ENCODE measurements at places on chromosomes 2 and 18.
A peak's percentile ranks its signal among the peaks of the same experiment; 100 is the strongest.

DNA sequence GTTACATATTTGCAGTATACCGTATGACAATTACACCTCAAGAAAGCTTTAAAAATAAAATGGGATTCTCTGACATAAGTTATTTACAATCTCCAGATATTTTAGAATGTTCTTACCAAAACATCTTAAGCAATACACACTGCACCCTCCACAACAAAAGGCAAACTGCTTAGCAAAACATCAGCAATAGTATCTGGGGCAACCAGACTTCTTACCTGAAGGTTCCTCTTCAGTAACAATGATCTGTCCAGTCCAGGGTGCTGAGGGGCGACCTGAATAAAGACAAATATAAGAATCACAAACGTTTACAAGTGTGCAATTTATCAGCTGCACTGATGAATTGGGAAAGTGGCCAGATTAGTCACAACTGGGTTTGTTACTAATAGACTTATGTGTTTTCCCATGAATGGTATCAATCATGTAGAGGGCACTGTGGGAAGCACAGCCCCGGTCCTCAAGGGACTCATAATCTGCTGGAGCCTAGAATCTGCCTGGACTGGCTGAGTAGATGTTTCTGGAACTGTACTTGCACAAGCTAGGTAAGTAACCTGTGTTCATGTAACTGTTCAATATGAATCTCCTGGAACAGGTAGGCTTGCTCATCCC is 70.7 kb downstream of the MYOM1 start:
- DNase-seq = peak; percentile 53

DNA sequence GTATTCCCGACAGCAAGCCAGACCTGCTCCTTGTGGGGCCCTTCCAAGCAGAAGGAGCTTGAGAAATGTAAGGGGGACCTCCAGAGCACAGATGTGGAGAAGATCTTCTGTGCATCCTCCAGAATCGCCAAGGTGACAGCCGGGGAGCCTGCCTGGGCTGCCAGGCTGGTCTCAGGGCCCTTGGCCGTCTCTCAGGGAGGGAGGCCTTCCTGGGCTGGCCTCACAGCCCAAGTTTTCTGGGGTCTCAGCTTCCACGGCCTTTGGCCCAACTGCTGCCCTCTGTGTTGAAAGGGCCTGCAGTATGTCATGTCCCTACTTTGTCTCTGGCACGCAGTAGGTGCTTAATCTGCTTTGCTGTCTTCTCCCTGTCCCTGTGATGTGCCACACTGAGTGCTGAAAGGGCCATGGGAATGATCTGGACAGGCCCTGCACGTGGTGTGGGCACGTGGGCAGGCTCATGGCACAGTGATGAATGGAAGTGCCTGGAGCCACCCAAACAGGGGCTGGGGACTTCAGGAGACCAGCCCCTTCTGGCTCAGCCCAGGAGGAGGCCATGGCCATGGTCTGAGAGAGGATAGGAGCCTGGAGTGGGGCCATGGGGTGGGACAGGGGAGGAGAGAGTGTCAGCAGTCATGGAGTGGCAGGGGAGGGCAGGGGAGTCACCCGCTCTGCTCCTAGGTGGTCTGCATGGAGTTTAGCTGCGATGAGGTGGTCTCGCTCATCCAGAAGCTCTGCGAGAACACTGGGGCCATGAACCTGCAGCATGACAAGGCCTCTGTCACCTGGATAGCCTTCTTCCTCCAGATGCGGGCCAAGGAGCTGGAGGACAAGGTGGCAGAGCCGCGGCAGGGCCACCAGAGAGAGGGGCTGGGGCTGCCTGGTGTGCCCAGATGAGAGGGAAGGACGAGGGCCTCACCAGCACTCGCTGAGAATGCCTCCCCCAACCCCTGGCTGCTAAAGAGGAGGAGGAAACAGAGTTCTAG is 35.4 kb downstream of the HJURP start:
- no peak for DNase-seq

GRCh38 chr2:161578998-161579397 is 45.2 kb upstream of the SLC4A10 start:
- DNase-seq = no peak

GRCh38 chr2:216235896-216236295 is 126.7 kb downstream of the XRCC5 start:
- no peak for DNase-seq

- DNase-seq = no peak
These were observed 228.6 kb upstream of the PXDN start for GRCh38 chr2:1972948-1973347.

- no peak for DNase-seq
These were observed 118.5 kb upstream of the CD302 start for GRCh38 chr2:159916511-159916910.

DNA sequence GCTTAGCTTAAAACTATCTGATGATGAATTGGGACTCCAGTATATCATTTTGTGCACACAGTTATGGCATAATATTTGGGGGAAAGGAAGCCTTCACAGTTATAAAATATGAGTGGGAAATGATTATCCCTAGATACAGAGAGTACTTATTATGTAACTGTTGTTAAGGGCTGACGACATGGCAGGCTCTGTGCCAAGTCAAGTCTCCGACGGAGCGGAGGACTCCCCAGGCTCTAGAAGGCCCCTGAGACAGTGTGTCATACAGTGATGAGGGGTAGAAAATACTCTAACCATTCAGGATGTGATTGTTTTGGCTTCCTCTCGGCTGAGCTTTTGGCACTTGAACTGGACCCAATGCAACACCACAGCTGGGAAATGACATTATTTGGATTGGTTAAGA is 211.8 kb downstream of the SLC8A1 start:
- peak; percentile 74 for DNase-seq

DNA sequence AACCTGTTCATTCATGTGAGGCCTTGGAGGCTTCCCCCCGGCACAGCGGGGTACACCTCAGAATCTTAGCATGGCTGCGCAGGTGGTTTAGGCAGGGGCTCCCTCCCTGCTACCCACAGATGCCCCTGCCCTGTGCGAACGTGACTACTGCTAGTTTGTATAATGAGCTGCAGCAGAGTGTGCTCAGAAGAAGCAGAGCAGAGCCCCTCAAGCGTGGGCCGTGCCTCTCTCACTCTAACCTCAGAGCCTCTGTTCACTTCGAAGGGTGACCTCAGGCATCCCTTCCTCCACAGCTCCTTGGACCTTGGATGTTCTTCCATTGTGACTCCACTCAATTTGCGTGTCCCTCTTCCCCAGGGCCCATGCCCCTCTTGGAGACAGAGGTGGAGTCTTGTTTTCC is 161.6 kb downstream of the CTIF start:
- no peak for DNase-seq

GRCh38 chr18:8424917-8425725 is 184.1 kb upstream of the RAB12 start:
- peak; percentile 76 for DNase-seq

- DNase-seq = no peak
These were observed 364.9 kb upstream of the TMEFF2 start for GRCh38 chr2:192559587-192559986.

DNA sequence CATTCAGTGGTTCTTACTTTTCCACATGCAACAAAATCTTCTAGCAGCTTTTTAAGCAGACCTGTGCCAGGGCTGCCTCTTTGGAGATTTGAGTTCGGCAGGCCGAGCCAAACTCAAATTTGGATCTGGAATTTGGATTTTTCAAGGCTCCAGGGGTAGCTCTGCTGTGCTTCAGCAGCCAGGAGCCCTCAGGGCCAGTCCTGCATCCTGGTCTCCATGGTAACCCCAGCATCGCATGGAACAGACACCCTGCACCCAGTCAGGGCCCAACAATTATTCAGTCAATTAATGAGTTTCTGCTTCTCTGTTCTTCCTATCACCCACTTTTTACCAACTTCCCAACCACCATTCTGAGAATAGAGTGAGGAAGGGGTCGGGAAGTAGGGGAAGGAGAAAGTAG is 30.0 kb downstream of the EN1 start:
- no peak for DNase-seq

- peak; percentile 47 for DNase-seq
These were observed 39.2 kb downstream of the MREG start for GRCh38 chr2:215973954-215974699.

- no peak for DNase-seq
These were observed 63.7 kb downstream of the IL1R2 start for GRCh38 chr2:102055346-102055990.

GRCh38 chr2:136134126-136134525 is 16.2 kb upstream of the CXCR4 start:
- no peak for DNase-seq

DNA sequence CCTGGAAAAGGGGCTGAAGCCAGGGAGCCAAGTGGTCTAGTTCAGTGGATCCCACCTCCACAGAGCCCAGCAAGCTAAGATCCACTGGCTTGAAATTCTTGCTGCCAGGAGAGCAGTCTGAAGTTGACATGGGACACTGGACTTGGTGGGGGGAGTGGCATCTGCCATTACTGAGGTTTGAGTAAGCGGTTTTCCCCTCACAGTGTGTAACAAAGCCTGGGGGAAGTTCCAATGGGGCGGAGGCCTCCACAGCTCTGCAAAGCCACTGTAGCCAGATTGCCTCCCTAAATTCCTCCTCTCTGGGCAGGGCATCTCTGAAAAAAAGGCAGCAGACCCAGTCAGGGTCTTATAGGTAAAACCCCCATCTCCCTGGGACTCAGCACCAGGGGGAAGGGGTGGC is 144.4 kb downstream of the PTPRM start:
- no peak for DNase-seq

DNA sequence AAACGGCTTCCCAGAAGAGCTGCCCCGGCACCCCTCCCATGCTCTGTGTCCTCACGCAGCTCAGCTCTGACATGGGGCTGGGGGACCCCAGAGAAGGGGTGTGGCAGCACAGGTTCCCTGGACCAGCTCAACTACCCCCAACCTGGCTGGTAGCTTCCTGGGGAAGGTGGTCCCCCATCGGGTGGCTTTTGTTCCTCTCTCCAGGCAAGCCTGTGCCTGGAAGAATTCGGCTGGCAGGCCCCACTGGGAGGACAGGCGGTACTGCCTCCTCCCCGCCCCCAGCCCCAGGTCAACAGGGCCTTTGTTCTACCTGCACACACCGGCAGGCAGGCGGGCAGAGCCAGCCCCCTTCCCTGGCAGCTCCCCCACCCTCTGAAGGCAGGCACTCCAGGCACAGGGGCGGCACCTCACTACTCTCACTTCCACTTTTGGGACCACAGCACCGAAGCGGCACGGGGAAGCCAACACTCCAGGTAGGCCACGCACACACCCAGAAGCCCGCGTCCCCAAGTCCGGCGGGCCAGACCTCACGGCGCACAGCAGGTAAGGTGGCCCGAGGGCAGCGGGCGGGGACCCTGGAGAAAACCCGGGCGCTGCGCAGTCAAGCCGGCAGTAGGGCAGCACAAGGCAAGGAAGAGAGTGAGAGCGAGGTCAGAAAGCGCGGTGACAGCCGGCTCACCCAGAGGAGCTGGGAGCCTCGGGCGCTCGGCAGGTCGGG is 1.3 kb downstream of the HS6ST1 start:
- DNase-seq = no peak

DNA sequence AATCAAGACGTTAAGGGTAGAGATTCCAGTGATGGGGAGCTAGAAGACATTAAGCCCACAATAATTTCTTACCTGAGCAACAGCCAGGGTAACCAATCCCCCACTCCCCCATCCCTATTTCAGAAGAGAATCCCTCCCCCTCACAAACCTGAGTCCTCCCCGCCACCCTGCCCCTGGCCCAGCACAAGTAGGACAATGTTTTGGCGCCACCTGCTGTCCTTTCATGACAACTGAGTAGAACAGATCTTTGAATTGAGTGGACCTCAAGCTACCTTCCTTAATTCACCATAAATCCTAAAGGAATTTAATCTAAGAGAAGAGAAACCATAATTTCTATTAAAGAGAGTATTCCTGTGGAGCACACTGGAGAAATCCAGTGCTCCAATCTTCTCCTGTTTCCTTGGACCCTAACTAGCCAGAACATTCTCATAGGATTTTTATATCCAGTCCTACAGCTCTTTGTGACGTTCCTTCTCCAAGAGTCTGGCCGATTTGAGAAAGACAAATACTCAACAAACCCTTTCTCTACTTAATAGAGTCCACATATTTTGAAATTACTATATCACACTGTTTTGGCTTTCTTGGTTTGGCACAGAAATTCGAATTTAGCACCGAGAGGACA is 41.1 kb downstream of the NHEJ1 start:
- DNase-seq = peak; percentile 42

GRCh38 chr2:67612576-67613042 is 215.5 kb downstream of the ETAA1 start:
- peak; percentile 53 for DNase-seq

GRCh38 chr18:55637204-55637603 is 49.2 kb upstream of the TCF4 start:
- no peak for DNase-seq

GRCh38 chr2:126620302-126620701 is 35.7 kb upstream of the GYPC start:
- no peak for DNase-seq

DNA sequence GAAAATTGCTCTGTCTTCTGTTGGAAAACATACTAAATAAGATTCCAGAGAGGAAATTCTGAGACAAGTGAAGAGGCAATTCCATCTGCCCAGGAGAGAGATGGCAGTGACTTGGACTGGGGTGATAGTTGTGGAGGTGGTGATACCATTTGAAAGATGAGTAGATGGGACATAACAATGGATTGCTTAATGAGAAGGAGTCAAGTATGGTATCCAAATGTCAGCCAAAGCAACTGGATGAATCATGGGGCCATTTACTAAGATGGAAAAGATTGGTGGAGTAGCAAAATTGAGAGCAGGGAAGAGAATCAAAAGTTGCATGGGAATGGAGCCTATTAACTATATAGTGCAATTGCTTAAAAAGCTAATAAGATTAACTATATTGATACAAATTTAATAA is 222.1 kb downstream of the ETAA1 start:
- no peak for DNase-seq

DNA sequence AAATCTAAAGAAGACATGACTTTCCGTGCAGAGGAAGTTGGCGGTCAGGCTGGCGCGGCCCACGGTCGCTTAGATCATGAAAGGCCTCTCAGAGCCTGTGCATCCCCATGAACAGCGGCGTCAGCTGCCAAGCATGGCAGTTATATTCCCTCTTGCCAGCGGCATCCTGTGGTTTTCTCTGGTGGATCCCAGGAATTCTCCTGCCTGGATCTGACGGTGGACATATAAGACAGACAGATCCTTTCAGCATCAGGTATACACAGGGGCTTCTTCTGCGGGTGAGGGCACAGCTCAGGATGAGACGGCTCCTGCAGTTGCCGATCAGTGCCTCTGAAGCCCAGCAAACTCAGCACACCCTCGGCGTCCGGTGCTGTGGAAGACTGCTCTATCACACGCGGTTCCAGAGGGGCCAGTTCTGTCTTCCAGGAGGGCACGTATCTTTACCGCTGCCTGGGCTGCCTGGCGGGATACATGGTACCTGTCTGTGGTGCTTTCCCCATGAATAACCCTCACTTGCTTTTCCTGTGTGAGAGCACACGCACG is 157.8 kb downstream of the LDLRAD4 start:
- no peak for DNase-seq
